Activated T-cell treated with anti-CD3 and anti-CD28 coated beads, Interleukin-2, amount 50 U/mL, for 24 hours (primary cell): ENCODE measurements at places on chromosomes 5 and 9.

- DNase-seq, result no peak
Observed at GRCh38 chr5:51449026-51449425, 65.8 kb downstream of the ISL1 start.

DNA sequence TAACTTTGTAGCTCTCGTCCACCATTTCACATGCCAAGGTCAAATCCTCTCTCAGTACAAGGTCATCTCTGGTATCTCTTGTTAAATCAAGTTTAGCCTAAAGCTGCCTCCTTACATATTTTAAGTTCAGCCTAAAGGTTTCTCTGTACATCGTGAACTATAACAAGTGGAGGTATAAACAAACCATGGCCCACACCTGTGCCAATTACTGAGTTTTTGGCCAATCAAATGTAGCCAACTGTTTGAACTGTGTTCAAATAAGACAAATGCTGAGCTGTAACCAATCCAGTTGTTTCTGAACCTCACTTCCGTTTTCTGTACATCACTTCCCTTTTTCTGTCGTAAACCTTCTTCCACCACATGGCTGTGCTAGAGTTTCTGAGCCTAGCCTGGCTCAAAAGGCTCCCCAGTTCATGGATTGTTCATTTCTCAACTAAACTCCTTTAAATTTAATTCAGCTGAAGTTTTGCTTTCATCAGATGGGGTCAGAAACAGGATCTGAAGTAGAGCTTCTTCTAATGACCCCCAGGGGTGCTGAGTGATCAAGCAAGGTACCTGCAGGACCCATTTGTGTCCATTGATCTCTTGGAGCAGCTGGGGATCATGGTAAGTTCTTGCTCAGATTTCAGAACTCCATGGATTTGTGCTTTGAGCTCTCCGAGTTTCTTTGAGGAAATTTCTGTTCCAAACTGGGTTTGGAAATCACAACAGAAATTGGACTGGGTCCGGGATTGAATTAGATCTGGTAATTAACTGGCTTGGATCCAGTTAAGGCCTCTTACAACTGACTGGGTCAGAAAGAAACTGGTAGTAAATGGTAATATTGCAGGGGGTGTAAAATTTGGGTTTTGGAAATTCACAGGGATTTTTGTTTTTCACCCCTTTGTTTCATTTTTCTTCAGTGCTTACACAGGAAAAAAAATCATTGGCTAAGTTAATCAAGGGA lies 11.0 kb upstream of the NANS start:
- no peak for DNase-seq

DNA sequence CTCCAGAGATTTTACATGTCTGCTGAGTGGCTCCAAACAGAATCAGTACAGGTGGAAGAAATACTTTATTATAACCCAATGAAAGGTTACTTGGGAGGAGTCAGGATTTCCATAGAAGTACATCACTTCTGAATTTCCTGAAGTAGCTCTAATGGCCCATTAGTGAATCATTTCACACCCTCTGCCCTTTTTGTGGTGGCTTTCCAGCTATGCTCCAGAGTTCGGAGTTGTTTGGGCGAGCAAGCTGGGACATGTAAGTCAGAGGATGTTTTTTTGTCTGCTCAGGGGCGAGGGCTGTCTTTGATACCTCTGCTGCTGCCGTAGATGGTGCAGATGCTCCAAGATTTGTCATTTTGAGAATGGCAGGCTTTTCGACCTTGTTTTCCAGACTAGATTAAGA lies 226.1 kb downstream of the GOLPH3 start:
- no peak for DNase-seq

DNA sequence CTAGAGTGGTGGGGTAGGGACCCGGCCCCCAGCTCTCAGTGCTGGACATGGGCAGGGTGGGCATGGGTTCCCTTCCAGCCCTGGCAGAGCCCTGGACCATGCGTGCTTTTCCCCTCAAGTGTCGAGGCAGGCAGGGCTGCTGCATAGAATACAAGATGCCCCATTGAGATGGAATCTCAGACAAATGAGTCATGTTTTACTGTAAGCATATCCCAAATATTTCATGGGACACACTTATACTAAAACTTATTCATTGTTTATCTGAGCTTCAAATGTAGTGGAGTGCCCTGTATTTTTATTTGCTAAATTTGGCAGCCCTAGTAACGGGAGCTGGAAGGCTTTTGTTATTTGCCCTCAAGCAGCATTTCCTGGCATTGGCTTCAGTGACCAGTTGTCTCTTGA lies 3.2 kb upstream of the RNU6ATAC start:
- no peak for DNase-seq

- no peak for DNase-seq
Observed at GRCh38 chr5:18968966-18969365, 1019.0 kb downstream of the CDH18 start.

GRCh38 chr9:133945314-133945975 lies 46.7 kb downstream of the VAV2 start:
- no peak for DNase-seq

- DNase-seq, result no peak
Observed at GRCh38 chr5:176796970-176797369, 13.4 kb upstream of the UNC5A start.

- DNase-seq, result peak; percentile 62
Observed at GRCh38 chr9:135085830-135086546, 1.5 kb upstream of the OLFM1 start.

DNA sequence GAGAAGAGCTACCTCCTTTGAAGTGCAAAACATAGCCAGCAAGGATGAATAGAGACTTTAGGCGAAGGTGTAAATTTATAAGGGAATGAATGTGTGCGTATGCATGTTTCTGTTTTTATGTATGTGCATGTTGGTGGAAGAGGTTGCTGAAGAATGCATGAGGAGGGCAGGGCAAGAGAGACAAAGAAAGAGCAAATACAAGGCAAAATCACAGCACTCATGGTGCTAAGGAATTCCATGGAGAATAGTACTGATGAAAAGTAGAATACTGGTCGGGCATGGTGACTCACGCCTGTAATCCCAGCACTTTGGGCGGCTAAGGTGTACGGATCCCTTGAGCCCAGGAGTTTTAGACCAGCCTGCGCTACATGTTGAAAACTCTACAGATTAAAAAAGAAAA lies 762.1 kb upstream of the PTPRD start:
- DNase-seq, result no peak

DNA sequence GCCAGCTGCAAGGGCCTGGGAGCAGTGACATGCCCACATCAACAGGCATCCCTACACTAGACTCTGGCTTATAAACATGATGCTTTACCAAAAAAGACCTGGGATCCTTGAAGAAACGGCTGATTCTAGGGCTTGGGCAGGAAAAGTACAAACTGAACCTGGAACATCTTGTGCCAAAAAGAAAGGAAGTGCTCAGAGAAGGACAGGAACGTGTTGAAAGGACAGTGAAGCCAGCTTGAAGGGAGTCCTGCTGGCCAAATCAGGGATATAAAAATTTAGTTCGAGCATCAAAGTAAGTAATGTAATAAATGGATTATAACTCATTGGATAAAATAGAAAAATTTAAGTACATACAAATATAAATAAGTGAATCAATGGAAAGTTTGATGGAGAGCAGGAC lies 58.1 kb downstream of the ALDH7A1 start:
- DNase-seq, result no peak

DNA sequence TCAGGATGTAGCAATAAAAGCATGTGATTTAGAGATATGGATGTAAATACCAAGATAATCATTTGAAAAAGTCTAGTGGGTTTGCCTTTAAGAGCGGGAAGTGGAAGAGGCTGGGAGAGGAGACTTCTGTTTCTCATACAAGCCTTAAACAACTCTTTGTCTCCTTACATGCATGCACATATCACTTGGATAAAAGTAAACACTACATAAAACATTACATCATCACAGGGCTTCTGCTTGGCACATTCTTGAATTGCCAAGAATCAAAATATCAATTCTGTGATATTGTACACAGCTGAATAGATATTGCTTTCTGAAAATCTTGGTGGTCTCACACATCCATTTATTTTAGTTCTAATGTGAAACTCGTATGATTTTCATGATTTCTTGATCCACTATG lies 57.6 kb downstream of the FOXD1 start:
- DNase-seq, result no peak

- DNase-seq, result no peak
Observed at GRCh38 chr5:164392531-164392930, 887.1 kb downstream of the MAT2B start.

- DNase-seq, result peak; percentile 88
Observed at GRCh38 chr9:36151316-36152210, 15.0 kb downstream of the GLIPR2 start.

GRCh38 chr9:115211413-115212124 lies 93.6 kb upstream of the TNC start:
- no peak for DNase-seq

GRCh38 chr9:108182950-108183381 lies 672.8 kb downstream of the ACTL7B start:
- no peak for DNase-seq

DNA sequence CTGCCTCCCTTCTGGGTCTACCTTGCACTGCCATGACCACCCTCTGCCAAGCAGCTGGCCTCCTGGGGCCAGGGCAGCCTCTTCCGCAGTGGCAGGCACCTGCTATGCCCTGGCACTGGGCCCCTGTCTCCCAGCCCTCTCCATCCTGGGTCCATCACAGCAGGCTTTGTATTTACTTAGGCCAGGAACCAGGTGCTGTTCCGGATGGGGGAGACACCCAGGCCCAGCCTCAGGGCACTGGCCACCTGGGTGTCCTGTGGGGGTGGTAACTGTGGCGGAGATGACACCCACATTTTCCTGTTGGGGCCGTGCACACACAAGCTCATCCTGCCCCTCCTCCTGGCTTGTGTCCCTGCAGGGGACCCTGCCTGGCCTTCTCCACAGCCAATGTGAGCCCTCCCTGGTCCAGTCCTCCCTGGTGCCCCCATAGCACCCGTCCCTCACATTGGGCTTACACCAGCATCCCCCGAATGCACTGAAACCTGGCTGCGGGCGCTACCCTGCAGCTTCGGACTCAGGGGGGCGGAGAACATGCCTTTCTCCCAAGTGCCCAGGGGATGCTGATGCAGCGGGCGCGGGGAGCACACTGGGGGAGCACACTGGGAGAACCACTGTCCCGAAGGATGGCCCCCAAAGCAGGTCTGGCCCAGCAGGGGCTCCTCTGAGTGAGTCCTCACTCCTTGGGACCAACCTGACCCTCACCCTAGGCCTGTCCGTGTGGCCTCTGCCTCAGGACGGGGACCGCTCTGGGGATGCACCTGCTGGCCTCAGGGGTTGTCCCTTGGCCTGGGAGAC lies 17.9 kb downstream of the FAM163B start:
- no peak for DNase-seq

DNA sequence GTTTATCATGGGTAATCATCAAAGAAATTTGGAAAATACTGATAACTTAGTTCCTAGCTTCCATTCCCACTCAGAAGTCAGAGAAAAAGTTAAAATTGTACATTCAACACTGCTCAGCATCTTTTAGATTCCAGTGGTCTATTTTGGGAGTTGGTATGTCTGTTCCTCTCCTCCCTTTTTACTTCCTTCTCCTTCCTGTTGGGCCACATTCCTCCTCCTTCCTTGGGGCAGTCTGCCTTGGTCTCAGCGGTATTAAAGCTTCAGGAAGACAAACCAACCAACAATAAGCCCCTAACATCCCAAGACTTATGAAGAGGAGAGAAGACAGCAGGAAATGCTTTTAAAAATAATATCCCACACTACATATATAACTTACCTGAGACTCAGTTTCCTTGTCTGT lies 49.9 kb upstream of the SSBP2 start:
- DNase-seq, result no peak

DNA sequence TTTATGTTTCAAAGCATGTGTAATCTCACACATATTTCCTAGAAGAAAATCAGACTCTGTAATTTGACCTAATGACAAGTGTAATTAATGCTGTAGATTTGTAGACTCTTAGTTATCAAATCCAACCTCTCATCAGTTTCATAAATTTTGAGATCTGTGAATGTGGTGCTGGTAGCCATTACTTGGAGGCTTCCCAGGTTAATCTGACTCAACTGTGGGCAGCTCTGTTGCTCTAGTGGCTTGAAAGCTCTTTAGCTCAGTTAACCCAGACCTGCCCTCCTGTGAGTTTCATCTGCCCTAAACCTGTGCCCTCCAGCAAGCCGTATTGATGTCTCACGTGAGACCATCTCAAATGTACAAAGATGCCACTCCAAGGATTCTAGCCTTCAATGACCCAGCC lies 323.4 kb downstream of the FBXL7 start:
- DNase-seq, result no peak

- DNase-seq, result no peak
Observed at GRCh38 chr9:119322184-119322583, 47.1 kb downstream of the BRINP1 start.

DNA sequence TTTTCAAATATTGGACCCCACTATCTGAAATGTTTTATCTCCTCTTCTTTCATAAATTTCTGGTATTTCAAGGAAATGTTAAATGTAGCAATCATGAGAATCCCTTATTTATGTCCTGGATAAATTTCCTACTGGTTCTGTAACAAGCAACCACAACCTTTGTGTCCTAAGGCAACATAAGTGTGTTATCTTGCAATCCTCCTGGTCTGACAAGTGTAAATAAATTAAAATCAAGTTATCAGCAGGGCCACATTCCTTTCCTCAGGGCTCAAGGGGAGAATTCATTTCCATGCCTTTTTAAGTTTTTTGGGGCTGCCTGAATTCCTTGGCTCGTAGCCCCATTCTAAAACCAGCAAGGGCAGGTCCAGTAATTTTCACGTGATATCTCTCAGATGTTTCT lies 83.2 kb downstream of the CDH9 start:
- DNase-seq, result no peak

GRCh38 chr9:93929231-93929630 lies 25.9 kb downstream of the BARX1 start:
- no peak for DNase-seq

DNA sequence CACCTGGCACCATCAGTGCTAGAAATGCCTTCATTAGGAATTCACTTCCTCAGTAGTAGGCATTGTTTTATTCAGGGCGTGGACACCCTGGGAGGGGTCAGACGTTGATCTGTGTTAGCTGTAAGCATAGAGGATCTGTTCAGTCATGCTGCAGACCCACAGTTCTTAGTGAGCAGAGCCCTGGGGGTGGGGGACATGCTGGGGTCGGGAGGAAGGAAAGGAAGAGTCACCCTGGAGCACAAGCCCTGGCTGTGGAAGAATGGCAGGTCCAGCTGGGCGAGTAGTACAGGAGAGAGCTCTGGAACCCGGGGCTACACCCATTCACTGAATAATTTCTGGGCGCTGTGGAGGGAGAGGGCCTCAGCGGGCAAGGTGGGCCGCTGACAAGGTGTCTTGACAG lies 172.5 kb downstream of the FSTL4 start:
- no peak for DNase-seq

DNA sequence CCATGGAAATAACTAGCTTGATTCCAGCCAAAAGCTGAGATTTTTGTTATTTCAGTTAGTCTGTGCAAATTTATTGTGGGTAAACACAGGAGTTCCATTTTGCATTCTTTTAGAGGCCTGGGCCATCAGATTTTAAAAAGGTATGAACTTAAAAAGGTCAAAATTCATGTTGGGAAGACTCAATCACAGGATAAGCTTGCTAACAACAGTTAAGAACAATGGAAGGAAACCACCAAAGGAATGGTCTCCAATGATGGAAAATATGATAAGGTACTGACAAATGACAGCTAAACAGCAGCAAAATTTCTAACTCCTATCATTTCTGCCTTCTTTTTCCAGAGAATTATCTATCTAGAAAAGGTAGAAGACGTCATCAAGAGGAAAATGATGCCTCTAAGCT lies 16.0 kb downstream of the ABITRAM start:
- DNase-seq, result no peak

GRCh38 chr5:142186857-142187594 lies 78.4 kb downstream of the NDFIP1 start:
- DNase-seq, result no peak

GRCh38 chr9:127866535-127866934 lies 10.9 kb downstream of the AK1 start:
- no peak for DNase-seq

GRCh38 chr9:95043826-95044225 lies 273.7 kb downstream of the FANCC start:
- DNase-seq, result no peak
